ENCODE measurements at places on chromosomes 1 and 21.

GRCh38 chr1:67515324-67516080 lies 85.3 kb upstream of the SERBP1 start:
- no peak for DNase-seq

- DNase-seq, result no peak
These were observed 54.7 kb upstream of the DSCAM start for GRCh38 chr21:40901691-40902090.

DNA sequence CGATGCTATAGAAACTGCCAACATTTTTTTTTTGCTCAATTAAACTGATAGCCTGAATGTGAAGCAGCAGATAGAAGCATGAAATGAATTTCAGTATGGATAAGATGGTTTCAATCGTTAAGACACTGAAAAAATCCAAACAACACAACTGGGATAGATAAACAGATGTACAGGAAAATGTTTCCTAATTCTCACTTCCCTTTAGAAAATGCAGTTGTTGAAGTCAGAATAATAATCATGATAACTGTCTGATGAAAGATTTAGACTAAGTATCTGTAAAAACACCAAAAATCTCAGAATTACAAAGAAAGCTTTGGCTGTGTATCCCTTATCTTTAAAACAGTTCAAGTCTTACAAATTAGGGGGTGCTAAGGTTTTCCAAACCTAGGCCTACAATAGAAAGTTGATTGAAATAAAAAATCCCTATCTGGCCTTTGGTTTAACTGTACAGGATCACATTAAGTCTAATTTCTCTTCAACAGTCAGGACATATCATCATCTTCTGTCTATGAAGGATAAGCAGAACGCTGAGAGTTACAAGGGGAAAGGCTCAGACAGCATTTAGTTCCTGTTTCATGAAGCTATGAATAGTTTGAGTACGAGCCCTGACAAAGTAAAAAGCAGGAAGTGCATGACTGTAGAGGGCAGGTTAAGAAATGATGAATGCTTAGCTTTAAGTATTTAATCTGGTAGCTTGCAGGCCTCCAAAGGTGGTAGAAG lies 203.2 kb downstream of the APP start:
- no peak for DNase-seq

- DNase-seq, result no peak
These were observed 52.8 kb upstream of the EDN2 start for GRCh38 chr1:41537251-41537650.

DNA sequence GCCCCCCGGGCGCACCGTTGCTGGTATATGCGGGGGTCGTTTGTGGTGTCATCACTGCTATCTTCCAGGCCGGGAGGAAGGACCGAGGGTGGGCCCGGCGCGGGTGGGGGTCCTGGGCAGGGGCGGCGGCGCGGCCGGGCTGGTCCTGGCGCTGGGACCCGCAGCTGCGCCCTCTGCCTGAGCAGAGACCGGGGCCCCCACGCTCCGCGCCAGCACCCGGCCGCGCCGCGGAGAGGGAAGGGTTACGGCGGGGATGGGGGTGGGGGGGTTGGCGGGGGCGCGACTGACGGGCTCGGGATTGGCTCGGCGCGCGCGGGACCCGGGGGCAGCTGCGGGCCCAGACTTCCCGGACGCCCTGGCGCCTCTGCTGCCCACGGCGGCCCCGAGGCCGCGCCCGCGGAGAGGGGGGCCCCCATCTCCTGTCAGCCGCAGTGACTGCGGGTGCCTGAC lies 13.8 kb upstream of the SAMD11 start:
- no peak for DNase-seq

GRCh38 chr1:33719771-33720670 lies 143.9 kb upstream of the HMGB4 start:
- DNase-seq, result no peak

DNA sequence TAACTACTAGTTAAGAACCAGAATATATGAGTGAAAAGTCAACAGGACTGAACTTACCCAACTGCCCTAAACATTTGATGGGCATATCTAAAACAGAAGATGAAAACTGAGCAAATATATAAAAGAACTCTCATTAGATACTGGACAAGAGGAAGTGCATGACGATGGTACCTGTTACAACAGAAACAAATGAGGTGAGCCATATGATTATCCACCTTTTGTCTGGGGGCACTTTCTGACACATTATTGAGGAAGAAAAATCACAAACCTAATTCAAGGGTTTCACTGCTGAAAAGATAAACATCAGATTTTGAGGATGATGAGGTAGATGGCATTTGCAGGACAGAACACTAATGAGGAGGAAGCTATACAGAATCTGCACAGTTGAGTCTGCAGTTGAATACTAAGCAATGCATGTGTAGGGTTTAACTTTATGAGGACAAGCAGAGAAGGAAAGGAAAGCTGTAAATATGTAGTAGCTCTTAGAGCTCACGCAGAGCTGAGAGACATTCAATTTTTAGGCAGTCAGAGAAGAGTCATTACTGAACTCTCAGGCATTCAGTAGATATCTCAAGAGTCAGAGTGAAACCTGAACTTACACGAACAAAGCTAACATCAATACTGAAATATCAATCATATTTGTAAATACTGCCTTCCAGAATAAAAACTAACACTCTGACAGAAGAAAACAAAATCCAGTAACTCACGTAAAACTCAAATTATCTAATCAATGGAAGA lies 262.1 kb downstream of the AKT3 start:
- DNase-seq, result no peak

- no peak for DNase-seq
These were observed 308.7 kb upstream of the PRMT6 start for GRCh38 chr1:106747791-106748190.

DNA sequence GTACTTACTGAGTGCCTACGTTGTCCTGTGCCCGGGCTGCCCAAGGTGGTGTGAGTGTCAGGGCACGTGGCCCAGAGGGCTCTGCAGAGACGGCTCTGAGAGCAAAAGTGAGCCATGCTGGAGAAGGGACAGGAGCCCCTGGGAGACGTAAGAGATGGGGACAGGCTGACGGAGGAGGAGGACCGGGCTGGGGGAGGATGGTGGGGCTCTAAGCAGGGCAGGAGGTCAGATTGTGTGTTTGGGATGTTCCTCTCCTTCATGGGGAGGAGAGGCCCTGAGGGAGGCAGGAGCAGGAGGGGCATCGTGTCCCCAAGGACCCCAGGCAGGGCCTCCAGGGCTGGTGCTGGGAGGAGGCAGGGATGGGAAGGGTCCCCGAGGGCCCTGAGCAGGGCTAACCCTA lies 158.9 kb downstream of the PCBP3 start:
- DNase-seq, result no peak

- DNase-seq, result no peak
These were observed 2.6 kb upstream of the C1orf198 start for GRCh38 chr1:230870916-230871315.

GRCh38 chr1:25338986-25339385 lies 852 bp downstream of the TMEM50A start:
- no peak for DNase-seq

- DNase-seq, result no peak
These were observed 102.3 kb upstream of the NEK7 start for GRCh38 chr1:198054510-198054909.

- no peak for DNase-seq
These were observed 207.7 kb downstream of the LYPLAL1 start for GRCh38 chr1:219381396-219381795.

- DNase-seq, result no peak
These were observed 177.5 kb downstream of the ZZZ3 start for GRCh38 chr1:77504986-77505385.

DNA sequence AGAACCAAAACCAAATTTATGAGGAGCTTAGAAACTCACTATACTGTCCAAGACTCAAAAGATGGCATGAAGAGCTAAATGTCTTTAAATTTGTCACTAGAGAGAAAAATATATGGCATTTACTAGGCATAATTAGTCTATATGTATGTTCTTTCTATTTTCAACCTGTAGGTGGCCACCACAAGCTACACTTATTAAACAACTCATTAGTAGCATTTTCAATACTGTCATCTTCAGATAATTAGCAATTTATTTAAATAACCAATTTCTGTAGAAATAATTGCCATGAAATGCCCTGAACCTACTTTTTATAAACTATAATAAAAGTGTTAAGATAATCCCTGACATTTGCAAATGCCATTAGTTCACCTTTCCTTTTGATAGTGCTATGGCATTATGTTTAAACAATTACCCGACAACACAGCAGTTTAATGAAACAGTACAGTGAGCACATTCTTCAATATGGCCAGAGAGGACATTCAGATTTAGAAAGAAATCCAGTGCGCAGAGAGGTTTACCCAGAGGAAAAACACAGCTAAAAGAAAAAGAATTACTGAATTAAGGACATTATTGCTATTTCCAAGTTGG lies 522.5 kb downstream of the PTBP2 start:
- DNase-seq, result no peak

DNA sequence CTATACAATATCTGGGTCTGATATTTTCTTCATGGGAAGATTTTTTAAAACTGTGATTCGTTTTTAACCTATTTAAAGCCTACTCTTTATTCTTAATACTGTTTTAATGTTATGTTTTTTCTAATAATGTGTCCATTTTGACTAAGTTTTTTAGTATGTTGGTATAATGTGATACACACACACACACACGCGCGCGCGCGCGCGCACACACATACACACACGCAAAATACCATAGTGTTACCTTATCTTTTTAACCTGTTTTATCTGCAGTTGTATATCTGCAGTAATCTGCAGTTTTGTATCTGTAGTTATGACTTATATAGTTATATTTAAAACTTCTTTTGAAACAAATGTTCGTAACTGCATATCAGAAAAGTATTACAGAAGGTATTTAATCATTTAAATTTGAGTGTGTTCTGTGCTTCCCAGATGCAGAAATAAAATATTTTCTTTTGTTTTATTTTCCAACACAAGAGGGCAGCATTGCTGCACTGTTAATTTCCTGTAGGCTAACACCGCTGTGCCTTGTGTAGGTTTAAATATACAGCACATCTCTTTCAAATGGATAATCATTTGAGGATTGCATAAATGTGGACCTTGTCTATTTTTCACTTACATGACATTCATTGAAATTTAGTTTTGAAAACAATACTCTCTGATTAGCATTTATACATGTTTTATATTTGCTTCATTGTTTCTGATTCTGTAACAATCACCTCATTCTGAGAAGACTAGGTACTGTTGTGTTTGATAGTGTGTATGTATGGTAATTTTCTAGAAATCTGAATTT lies 166.1 kb downstream of the PDE4B start:
- no peak for DNase-seq

GRCh38 chr1:24416666-24417391 lies 1.2 kb downstream of the NIPAL3 start:
- no peak for DNase-seq

- DNase-seq, result no peak
These were observed 1004.2 kb downstream of the TTLL7 start for GRCh38 chr1:82994616-82995263.

GRCh38 chr1:186574926-186575325 lies 105.3 kb downstream of the PTGS2 start:
- no peak for DNase-seq

DNA sequence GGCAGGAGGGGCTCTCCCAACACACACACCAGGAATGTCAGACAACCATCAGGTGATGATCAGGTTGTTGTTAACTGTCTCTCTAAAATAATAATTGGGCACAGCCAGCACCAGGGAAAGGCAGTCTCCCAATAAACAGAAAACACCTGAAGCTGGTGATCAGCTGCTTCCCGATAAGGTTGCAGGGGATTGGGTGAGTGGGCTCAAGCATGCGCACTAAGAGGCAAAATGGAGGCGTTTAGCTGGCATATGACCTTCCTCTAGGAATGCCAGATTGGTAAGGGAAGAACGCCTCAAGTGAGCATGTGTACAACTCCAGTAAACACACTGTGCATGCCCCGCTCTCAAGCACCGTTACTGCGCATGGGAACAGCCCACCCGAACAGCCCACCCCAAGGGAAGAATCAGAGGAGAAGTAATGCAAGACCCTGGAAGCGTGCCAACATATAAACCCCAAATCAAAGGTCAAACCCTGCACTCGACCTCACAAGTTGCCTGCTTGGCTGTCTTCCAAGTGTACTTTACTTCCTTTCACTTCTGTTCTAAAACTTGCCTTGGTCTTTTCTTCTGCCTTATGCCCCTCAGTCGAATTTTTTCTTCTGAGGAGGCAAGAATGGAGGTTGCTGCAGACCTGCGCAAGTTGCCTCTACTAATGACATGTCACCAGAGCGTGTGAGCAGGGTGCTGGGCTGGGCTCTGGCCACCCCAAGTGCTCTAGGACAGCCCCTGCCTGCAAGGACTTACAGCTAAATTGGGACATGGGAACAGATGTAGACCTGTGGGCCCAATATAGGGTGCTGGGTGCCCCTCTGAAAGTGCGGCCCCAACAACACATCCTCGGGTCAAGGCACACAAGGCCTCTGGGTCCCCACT lies 200.8 kb downstream of the RHOU start:
- DNase-seq, result no peak

DNA sequence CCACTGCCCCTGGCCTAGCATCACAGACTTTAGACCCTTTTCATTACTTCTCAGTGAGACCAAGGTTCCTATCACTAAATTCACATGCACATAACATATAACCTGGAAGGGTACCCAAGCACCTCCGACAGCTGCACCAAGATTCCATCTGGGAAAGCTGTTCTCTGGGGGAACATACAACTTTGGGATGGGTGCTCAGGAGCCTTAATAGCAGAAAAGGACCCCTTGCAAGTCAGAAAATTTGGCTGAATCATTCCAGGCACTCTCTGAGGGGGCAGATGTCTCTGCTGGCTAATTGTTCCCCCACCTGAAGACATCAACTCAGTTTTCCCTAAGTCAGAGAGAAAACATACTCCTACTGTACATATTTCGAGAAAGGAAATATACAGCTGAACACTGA lies 41.3 kb upstream of the PSEN2 start:
- DNase-seq, result no peak

- no peak for DNase-seq
These were observed 84.1 kb downstream of the LYPLAL1 start for GRCh38 chr1:219257751-219258150.

GRCh38 chr1:116259663-116260062 lies 113.4 kb upstream of the ATP1A1 start:
- no peak for DNase-seq

GRCh38 chr1:170027760-170028159 lies 46.7 kb downstream of the KIFAP3 start:
- no peak for DNase-seq

DNA sequence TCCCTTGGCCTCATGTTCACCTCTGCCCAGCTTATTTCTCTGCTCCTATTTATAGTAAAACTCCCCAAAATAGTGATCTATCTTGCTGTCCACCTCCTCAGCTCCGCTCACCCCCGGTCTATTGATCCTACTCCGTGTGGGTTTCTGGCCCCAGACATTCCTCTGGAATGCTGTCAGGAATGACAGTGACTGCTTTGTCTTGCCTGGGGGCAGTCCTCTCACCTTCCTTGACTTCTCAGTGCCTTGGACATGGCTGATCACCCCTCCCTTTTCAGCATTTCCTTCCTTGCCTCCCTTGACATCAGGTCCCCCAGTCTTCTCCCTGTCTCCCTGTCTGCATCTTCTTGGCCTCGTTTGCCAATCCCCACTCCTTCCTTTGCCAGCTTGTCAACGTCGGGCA lies 108.1 kb upstream of the BACE2 start:
- DNase-seq, result no peak

- DNase-seq, result no peak
These were observed 44.7 kb downstream of the FMN2 start for GRCh38 chr1:240136402-240136801.

All from stimulated activated CD8-positive, alpha-beta memory T cell treated with anti-CD3 and anti-CD28 coated beads, Interleukin-7, amount 100 ng/mL, for 1 hour (primary cell).